ENCODE measurements at places on chromosomes 2 and 18.
A peak's percentile ranks its signal among the peaks of the same experiment; 100 is the strongest.

- no peak for DNase-seq
These were observed 77.7 kb downstream of the TGOLN2 start for GRCh38 chr2:85250045-85250444.

GRCh38 chr2:105774781-105775337, 30.1 kb downstream of the NCK2 start:
- DNase-seq: no peak

- DNase-seq: no peak
These were observed 16.8 kb upstream of the TMEM37 start for GRCh38 chr2:119414894-119415293.

DNA sequence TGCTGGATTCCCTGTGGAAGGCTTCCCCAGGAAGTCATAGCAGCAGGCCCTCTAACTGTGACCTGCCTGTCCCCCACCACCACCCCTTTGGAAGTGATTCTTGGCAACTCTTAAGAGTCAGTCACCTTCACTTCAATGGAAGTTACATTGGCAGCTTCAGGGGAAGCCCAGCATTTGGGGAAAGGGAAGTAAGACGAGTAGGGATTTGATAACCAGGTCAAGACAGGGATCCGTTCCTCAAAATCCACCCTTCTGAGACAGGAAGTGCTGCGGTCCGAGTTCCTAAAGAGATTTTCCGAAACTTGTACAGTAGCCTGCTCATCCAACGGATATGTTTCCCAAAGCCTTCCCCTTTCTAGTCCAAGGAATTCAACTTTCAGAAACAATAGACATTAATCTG, 54.2 kb downstream of the MRPL35 start:
- no peak for DNase-seq

GRCh38 chr2:128036748-128037607, 9.1 kb upstream of the SAP130 start:
- DNase-seq: no peak

DNA sequence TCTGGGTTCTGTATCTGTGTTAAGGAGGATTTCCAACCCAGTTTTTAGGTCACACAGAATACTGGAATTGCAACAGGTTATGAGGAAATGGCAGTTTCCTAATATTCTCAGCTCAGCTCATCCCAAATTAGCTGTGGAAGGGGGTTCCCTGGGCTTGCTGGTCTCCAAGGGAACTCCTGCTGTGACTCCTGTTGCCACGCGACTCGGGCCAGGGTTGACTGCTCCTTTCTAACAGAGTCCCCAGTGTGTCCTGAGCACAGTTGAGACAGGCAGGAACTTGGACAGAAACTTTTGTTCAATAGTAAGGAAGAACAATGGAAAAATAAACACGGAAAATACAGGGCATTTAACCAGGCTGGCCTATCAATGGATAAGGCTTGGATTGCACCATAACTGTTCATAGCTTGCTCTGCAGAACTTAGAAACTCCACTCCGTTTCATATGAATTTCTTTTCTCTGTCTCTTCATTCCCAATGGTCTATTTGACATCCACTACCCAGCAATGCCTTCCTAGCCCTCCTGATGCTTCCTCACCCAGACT, 3.8 kb upstream of the ROCK2 start:
- DNase-seq: no peak

GRCh38 chr18:48939205-48940097, 11.3 kb downstream of the SMAD7 start:
- peak; percentile 62 for DNase-seq

GRCh38 chr2:238263204-238264071, 23.6 kb upstream of the HES6 start:
- peak; percentile 83 for DNase-seq

DNA sequence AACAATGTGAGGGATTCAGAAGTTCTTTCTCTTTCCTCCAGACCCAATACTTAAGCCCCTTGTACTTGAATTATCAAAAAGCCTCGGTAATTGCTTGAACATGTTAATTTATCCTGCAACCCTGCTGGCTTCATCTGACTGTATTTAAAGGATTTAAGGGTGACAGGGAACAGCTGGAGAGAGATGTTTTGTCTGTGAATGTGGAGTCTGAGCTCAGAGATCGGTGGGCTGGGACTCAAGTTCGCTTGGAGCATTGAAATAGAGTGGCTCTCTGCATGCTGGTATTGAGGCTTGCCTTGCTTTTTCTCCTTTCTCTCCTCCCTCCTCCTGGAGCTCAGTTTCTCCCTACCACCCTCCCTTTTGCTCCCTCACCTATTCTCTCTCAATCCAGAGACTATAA, 73.6 kb downstream of the BOD1L2 start:
- DNase-seq: no peak

DNA sequence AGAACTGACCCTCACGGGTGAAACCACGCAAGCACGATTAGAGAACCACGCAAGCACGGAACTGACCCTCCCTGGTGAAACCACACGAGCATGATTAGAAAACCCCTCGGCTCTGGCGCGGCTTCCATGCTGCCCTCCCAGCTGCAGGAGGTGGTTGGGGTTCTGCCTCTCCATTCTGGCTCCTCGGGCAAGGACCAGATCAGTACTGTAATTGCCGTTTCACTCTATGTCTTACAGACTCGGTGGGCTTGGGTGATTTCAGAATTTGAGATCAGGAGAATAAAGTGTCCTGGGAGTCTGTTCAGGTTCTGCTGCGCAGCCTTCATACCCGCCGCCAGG, 58.3 kb upstream of the KCNG2 start:
- no peak for DNase-seq

DNA sequence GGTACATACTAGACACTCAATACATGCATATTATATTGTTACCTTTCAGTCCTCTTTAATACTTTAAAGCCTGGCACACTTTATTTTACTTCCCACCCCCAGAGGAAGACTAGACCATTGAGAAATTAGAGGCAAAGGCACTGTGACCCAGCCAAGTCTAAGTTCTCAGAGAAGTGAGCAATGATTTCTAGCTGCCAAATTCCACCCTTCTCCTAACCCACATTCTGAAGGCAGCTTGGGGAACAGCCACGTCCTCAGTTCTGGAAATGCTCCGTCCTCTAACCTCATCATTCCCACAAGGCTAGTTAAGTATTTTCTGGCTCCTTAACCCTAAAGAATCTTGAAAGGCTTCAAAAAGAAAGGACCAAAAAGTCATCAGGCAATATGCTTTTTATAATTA, 86.6 kb downstream of the COL5A2 start:
- peak; percentile 85 for DNase-seq

DNA sequence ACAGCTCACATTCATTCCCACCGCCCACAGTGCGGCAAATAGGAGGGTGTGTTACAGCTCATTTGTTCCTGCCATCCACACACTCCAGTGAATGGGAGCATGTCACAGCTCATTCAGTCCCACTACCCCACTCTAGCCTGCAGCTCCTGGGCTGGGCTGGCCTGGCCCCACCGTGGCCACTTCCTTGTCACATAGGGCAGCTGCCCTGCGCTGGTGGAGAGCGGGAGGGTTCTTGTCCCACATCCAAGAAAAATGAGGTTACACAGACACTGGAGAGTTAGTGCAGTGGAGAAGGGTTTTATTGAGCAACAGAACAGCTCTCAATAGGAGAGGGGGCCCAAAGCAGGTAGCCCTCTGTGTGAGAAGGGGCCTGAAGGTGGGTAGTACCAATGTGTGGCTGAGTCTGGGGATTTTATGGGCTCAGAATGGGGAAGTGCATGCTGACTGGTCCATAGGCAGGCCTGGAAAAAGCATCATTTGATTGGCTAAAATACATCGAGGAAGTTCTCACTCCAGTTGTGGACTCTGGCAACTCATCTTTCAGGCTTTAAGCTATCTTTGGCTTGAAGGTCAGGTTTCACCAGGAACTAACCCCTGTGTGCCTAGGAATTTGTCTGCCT, 249.7 kb downstream of the ETAA1 start:
- no peak for DNase-seq

DNA sequence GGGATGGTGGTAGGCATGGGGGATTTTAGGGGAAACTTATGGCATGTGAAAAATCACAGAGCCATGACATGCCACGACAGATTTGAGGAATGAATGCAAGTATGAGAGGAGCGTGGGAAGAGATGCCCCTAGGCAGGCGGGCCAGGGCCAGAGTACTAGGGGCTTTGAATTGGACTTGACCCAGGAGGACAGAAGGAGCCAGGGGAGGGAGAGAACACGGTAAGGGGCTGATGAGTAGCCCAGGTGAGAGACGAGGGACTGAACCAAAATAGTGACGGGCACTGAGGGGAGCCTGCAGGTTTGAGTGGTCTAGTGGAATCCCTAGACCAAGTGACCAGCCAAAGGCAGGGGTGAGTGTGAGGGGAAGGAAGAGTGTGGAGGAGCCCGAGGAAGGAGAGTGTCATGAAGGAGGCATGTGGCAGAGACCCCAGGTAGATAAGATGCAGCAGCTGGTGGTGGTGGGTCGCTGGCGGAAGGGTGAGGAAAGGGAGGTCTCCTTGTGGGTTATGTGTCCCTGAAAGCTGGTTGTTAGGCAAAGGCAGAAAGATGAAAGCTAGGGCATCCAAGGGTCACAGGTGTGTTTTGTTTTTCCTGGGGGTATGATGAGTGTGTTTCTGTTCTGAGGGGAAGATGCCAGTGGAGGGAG, 48.7 kb downstream of the ZBTB7C start:
- no peak for DNase-seq

GRCh38 chr2:96157649-96158553, 12.7 kb upstream of the DUSP2 start:
- DNase-seq: peak; percentile 41

GRCh38 chr18:2917259-2918047, 70.6 kb downstream of the EMILIN2 start:
- DNase-seq: no peak

DNA sequence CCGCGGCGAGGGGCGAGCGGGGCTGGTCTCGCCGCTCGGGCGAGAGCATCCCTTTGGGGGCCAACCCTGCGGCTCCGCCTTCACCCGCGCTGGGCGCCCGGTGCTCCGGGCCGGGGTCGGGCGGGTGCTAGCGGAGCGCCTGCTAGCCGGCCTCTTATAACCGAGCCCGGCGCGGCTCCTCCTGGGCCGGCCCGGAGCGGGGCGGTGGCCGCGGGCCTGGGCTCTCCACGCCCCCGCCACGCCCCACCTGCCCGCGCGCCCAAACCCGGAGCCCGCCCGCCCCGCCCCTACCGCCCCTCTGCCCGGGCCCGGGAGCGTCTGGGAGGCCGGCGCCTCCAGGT, at the start of gene FOXI3:
Gene FOXI3 (minus strand): TSS at position 129 of the 341 bp plus-strand sequence. CDS start 158 bp downstream, outside the sequence.
- no peak for DNase-seq

Data from fibroblast of skin of right biceps (primary cell).